Suppressor macrophage (primary cell): ENCODE measurements at places on chromosomes 7 and 10.

GRCh38 chr7:573269-573932 is 53.8 kb upstream of the PDGFA start:
- no peak for DNase-seq

DNA sequence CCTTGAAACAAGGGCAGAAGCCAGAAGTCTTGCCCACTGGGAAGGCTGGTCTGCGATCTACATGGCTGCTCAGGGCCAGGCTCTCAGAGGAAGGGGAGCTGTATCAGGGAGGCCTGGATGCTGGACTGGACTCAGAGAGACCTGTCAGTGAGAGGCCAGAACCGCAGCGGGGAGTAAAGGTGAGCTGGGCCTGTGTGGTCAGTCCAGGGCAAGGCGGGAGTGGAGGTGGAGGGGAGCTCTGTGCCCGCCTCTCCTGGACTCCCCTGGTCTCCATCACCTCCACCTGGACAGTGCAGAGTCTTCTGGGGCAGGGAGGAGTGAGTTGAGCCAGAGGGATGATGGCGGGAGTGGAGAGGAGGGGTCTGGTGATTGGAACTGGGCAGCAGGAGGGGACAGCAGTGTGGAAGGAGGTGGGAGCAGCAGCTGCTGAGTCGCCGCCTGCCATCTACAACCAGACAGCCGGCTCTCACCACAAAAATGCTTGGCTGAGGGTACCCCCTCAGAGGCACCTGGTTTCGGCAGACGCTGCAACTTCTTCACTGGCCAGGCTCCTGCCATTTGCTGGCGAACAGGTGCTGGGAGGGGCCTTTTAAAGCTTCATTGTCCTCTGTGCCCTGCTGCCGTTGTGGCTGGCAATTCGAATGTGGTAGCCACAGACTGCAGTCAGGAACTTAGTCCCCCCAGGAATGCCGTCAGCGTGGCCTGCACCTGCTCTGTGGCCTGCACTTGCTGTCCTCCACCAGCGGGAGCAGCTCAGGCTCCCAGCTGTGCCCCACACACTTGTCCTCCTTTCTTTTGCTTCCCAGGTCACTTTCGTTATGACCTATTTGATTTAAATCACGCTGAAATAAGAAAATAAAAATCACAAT is 3.5 kb downstream of the RASSF4 start:
- DNase-seq, result no peak

DNA sequence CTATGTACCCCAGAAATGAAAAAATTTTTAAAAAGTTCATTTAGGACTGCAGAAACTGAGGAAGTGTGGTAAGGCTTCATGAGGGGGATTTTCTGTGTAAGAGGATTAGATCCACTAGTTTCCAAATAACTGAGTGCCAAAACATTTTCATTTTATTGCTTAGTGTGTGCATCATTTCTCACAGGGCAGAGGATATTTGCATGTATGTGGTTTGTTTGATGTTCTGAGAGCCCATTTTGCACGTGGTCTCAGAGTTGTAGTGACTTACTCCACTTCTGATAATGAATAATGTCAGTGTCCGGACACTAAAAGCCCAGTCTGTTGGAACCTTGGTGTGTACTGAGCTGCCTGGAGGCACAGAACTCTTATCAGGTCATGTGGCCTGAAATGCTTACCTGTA is 299.9 kb downstream of the AUTS2 start:
- no peak for DNase-seq

DNA sequence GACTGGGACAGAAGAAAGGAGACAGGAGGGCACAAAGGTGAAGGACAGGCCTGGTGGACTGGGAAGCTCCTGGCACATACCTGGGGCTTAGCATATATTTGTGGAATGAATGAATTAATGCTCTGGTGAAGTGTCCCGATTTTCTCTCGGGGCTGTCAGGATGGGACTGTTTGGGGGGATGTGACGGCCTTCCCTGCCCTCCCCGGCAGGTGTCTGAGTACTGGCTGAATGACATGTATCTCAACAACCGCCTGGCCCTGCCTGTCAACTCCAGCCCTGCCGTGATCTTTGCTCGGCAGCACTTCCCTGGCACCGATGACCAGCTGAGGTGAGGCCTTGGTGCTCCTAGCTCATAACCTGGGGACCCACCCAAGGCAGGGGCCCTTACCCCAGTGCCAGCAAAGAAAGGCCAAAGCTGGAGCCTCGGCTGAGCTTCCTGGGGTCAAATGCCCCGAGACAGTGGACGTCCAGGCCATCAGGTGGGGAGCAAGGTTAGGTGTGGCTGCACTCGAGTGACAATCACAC is 6.5 kb downstream of the CHAT start:
- no peak for DNase-seq

- no peak for DNase-seq
Measured at GRCh38 chr10:47421057-47421952, 37.2 kb upstream of the ZNF488 start.

GRCh38 chr7:138889582-138890498 is 91.3 kb downstream of the KIAA1549 start:
- DNase-seq, result no peak

- no peak for DNase-seq
Measured at GRCh38 chr10:32927750-32928149, 30.3 kb downstream of the ITGB1 start.

DNA sequence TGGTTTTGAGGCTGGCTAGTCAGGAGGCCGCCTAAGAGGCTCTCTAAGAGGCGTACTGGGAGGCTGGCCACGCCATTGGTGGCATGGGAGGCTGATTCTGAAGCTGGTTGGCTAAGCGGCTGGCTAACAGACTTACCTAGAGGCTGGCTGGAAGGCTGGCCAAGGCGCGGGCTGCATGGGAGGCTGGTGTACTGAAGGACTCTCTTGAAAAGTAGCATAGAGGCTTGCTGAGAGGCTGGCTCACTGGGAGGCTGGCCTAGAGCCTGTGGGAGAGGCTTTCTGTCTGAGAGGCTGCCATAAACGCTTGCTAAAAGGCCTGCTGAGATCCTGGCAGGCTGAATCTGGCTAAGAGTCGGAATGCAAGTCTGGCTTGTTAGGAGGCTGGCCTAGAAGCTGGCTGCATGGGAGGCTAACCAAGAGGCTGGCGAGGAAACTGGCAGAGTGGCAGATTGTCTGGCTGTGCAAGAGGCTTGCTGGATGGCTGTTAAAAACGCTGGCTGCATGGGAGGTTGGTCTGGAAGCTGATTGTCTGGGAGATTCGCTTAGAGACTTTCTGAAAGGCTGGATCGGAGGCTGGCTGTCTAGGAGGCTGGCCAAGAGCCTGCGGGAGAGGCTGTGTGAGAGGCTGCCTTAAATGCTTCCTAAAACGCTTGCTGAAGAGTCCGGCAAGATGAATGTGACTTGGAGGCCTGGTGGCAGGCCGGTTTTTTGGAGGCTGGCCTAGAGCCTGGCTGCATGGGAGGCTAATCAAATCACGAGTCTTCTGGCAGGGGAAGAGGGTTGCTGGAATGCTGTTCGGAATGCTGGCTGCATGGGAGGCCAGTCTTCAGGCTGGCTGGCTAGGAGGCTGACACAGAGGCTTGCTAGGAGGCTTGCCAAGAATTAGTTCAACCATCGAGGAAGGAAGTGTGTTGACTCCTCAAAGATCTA is 134.2 kb downstream of the OR13A1 start:
- no peak for DNase-seq

DNA sequence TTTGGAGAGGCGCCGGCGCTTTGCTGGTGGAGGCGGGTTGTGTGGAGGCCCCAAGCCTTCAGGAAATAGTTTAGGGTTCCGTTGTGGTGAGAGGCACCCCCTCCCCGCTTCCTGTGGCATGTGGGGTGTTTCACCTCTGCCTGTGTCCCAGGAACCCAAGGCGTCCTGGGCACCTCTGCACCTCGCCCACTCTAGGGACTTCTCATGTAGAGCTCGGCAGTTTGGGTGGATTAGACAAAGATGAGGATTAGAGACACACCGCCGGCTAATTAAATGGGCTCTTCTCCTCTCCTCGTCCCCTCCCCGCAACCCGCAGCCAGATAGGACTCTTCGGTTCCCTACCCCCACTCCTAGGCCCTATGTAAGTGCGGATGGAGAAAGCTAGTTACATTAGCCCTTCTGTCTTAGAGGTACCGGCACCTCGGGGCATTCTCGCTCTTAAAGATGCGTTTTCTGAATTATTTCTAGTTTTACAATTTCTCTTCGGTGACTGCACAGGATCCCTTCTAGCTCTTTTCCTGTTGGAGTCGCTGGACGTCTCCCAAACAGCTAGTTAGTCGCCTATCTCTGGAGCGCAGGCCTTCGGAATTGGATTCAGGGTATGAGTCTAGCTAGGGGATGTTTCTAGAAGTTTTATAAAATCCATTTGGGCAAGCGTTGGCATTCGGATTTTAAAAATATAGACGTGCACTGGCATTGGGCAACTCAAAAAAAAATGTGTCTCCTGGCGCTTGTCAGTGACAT is 7.8 kb downstream of the PTF1A start:
- no peak for DNase-seq

- DNase-seq, result peak; percentile 31
Measured at GRCh38 chr10:69786791-69787190, 14.9 kb upstream of the COL13A1 start.

DNA sequence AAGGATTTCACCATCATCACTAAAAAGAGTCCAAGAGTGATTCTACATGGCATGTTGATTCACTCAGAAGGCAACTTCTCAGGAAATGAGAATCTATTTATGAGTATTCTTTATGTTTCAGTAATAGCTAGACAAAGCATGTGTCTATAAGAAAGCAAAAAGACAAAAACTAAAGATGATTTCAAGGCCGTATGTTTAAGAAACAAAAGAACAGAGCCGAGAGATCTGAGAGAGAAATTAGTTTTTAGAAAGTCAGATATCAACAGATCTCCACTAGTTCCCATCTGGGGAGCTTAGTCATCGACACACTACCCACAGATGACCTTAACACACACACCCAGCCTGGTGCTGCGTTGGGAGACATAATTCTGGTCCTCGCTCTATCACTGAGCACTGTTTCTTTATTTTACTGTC is 21.0 kb downstream of the PIP4K2A start:
- DNase-seq, result peak; percentile 74
